ENCODE measurements at places on chromosomes 3 and 15.

DNA sequence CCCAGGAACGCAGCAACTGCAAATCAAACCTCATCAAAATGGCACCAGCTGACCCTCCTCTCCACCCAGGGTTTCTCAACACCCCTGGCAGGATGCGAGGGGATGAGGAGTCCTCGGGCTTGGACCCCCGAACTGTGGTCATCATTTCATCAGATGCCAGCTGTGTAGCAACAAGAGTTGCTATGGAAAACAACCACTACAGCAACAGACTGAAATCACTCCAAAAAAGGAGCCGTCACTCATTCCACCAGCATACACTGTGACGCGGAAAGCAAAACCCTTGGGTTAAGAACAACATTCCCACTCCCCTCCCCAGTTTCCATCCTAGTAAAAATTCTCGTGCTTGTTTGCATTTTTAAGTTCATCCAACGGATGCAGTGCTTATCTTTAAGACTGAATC lies 40.1 kb downstream of the VGLL4 start:
- no peak for DNase-seq

DNA sequence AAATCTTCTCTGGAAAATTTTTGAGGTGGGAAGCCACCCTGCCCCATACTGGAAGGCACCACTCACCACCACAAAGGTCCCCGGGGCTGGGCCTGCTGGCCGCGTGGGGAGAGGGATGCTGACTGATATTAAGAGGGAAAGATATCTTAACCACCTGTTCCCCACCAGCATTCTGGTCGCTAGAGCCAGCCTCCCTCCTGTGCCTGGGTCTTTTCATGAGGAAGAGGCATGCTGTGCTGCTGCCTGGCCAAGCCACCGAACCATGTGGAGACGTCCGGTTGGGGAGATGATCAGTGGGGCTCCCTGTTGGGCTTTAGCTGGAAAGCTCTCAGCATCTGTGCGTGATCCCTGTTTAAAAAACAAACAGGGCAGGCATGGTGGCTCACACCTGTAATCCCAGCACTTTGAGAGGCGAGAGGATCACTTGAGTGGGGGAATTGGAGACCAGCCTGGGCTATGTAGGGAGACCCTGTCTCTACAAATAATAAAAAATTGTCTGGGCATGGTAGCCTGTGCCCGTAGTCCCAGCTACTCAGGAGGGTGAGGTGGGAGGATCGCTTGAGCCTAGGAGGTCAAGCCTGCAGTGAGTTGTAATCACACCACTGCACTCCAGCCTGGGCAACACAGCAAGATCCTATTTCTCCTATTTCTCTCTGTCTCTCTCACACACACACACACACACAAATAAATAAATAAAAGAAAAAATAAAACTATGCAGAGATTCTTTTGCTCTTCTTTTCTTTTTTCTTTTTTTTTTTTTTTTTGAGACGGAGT lies 1.0 kb downstream of the KLHL18 start:
- peak; percentile 86 for DNase-seq

DNA sequence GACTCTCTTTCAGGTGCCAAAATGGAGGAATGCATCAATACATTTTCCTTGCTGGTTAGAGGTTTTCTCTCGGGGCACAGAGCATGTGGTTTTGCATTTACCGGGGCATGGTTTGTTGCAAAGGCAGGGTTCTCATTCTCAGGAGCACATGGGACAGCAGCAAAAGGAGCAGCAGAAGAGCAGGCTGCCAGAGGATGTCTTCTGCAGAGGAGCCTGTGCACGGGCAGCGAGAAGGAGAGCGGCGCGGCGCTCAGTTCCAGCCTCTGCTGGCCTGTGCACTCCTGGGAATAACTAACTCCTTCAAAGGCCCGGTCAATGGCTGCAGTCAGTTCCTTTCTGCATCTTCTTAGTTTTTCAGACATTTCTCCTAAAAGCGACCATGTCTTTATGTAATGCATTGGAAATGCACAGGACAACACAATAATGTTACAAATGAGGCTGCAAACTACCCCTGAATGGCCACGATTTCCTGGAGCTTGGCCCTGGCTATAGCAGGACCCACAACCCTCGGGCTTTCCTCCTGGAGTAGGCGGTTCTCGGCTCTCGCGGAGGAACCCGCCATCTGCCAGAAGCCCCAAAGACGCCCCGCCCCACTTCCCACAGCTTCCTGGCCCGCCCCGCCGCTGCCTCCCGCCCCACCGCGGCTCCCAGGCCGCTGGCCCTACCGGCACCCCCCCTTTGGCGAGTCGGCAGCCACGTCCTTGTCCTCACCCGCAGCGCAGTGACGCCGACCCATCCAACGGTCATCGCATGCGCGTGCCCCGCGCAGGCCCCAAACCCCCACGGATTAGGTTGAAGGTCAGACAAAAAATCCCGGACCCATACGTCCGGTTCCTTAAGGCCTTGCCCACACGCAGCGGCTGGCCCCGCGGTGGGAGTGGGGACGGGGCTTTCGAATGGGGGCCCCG lies at the start of gene C3orf62:
C3orf62 (minus strand) TSS at position 758 of the 908 bp plus-strand sequence; CDS start at position 398, 360 bp downstream.
- DNase-seq, result peak; percentile 96

DNA sequence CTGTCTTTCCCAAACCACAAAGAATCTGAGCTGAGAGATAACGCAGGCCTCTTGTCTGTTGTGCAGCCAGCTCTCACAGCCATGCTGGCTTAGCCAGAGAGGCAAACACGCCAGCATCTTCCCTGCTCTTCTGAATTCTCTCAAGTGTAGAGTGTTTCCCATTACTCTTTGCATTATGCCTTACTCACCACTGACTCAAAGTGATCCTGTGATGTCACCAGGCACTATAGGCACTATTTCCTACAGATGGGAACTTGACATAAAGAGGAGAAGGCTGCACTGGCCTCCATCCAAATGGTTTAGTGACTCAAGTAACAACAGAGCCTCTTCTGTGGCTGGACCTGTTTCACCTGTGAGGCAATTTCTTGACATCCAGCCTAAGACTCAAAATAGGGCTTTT lies 44.4 kb downstream of the PDZRN3 start:
- no peak for DNase-seq

- DNase-seq, result no peak
Measured at GRCh38 chr3:132753946-132754345, 31.7 kb upstream of the NPHP3 start.

DNA sequence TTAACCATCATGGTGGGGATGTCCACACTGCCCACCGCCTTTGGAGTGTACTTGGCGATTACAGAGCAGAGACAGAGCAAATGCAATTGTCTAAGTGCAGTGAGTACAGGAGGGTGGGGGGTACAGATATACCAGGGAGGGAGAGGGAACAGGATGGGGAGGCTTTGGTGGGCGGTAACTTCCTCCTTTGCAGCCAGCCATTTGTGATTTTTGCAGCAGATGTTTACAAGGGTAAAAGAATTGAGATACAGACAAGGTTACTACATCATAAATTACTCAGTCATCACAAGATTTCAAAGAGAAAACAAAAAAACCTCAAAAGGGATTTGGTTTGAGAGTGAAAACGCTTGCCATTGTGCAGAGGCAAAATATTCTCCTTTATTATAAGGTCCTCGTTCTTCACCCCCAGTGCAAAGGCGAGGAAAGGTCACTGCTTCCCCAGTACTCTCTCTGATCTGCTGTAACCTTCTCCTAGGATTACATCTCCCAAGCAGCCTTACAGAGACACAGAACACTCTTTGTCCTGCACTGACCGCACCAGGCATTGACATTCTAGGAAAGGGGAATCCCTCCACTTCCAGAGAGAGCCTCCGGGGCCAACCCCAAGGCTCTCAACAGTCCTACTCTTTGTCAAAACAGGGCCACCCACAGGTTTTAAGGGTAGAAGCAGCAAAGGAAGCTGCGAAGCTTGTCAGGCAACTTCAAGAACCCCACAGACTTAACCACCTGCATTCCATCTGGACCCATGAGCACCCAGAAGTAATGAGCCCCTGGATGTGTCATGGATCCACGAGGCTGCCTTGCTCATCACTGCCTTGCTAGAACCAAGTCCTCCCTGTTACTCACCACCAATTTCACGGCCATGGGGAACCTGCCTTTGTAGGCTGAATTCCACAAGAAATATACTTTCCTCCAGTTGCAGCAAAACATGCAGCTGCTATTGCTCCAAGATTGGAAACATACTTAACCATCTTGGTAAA lies 117.3 kb downstream of the ADAMTS17 start:
- DNase-seq, result no peak

DNA sequence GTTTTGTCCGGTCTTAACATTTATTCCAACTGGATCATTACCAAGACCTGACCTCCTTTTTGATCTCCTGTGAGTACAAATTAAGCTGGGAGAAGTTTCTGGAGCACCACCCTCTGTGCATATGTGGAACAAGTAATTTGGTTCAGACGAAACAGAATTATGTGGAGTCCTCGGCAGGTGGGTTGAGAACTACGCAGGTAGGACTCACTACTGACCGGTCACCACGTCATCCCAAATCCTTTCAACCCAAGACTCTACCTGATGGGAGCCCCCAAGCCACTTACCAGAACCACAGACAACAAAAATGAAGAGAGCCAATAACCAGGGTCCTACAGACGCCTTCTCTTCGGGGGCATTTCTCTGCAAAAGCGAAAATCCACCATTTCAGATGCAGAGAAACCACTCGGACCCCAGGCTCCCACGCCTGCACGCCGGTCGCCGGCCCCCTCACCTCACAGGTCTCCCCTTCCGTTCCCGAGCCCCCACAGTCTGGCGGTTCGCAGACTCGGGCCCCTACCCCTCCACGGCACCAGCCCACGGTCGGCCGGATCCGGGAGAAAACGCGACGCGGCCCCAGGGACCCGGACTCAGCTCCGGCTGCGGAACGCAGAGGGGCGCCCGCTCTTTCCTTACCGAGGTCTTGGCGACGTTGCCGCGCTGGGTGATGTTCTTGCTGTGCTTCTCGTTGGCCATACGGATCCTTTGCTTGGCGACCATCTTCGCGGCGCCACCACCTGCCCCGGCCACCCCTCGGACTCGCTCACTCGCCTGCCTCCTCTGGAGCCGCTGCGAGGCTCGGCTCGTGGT lies 674 bp downstream of the SERP1 start:
- DNase-seq, result peak; percentile 91

DNA sequence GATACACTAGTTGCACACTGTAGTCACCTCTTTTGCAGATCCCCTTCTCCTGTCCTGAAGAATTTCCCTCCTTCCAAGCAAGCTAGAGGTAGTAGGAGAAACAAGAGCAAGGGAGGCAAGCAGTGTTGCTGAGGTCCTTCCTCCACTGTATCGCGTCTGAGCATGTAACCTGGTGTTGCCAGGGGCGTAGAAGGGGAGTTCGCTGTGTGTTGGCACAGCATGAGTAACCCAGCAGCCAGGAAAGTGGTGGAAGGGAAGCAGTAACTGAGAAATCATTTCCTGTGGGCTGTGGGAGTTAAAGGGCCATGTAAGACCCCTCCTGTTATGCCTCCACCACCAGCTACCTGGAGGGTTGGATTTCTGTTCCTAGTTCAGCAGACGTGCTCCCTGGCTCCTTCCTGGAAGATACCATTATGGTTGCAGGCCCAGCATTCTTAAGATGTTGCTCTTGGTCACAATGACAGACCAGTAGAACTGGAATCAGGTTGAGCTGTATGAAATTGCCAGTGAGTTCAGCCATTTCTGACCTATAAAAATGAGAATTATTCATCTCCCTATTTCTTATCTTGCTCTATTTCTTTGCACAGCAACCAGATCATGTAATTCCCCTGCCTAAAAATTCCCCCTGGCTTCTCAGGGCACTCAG lies 215.3 kb upstream of the TOPAZ1 start:
- no peak for DNase-seq

DNA sequence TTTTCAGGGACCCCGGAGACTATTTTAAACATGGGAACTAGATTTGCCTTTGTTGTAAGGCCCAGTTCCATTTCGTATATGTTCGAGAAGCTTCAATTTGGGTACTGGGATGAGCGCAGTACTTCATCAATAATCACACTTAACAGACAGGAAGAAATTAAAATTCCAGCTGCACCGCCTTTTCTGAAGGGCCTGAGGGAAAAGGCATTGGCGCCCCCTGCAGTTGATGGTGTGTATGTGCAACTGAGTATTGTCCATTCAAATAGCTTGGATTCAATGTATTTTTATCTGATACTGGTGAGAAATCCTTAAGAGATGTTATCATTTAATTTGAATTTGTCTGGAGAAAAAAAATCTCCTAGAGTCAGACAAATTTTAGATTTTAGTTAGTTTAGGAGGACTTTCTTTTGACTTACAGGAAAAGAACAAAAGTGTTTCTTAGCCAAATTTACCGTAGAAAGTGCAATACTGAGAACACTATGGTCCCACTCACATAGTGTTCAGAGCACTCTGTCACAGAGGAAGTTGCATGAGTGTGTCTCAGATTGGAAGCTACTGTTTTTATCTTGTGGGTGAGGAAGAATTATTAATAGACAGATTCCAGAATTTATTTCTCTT lies 5.4 kb upstream of the ALDH1A2 start:
- no peak for DNase-seq

Measured in mesenteric fat pad (tissue), 1 donor.